CD4-positive, alpha-beta T cell treated with Interleukin-21 for 1 hour (primary cell): ENCODE measurements at places on chromosomes 3 and 15.

DNA sequence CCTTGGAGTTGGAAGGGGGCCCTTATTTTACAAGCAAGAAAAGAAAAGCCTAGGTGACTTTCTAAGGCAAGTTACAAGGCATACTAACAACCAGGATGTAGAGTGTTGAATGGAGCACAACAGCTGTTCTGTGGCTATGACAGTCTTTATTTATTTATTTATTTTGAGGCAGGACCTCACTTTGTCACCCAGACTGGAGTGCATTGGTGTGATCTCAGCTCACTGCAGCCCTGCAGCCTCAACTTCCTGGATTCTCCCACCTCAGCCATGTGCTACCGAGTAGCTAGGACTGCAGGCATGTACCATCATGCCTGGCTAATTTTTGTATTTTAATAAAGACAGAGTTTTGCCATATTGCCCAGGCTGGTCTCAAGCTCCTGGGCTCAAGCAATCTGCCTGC, 973.4 kb downstream of the ROBO1 start:
- DNase-seq, result no peak

GRCh38 chr15:71542836-71543235, 267.5 kb upstream of the NR2E3 start:
- no peak for DNase-seq

DNA sequence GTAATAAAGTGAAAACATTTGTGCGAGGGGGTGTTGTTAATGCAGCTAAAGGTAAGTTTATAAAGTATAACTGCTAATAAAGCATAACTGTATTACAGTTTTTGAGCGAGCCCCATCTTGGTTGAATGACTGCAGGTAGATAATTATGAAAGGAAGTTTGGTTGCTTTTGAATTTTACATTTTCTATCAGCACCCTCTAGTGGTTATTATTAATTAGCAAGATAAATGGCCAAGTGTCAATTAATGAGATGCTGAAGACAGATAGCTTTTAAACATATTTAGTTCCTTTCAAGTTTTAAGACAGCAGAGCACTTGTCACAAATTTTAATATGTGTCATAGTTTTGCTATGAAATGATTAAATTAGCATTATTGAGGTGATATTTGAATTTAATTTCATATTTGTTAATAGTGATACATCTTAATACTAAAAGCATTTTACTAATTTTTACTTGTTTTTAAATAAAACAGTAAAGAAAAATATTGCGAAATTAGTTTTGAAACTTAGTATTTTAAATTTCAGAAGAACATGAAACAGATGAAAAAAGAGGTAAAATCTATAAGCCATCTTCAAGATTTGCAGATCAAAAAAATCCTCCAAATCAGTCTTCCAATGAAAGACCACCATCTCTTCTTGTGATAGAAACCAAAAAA, 15.1 kb downstream of the U2SURP start:
- DNase-seq, result peak; percentile 50

GRCh38 chr15:72591361-72591760, 63.1 kb upstream of the GOLGA6B start:
- no peak for DNase-seq

DNA sequence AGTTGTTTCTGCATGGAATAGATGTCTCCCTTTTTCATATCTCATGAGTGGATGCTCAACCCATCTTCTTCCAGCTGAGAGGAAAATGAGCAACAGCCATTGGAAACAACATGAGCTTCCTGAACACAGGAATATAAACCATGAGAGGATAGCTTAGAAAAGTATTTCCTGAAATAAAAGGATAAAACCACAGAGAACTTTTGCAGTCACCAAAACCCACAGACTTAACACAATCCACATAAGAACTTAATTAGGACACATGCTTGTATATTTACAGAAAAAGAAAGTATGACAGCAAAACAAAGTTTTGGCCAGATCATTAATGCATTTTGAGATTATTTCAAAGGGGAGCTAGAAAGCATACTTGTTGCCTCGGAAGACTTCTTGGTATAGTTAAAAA, 180.5 kb upstream of the RASGRP1 start:
- DNase-seq, result no peak

- peak; percentile 77 for DNase-seq
Observed at GRCh38 chr3:192892981-192893700, 24.5 kb downstream of the MB21D2 start.

- DNase-seq, result peak; percentile 68
Observed at GRCh38 chr3:51389423-51390183, 1.5 kb upstream of the RBM15B start.

- DNase-seq, result no peak
Observed at GRCh38 chr3:169822540-169822939, 9.8 kb upstream of the LRRC34 start.

DNA sequence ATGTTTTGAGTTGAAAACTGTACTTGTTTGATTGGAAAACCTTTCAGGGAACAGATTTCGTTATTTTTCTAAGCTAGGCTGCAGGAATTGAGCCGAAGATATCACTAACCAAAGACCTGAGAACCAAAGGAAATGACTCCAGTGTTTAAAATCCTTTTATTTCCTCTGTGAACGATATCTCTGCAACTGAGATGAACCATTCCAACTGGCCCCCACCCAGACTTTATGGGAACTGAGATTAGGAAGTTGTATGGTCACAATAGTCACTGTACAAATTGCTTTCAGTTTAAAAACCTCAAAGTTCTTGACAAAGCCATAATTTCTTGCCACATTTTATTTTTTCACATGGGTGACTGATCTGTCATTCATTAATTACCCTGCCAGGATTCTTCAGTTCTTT, 232.4 kb downstream of the RBMS3 start:
- DNase-seq, result no peak

GRCh38 chr3:112654979-112655378, 14.0 kb upstream of the CCDC80 start:
- no peak for DNase-seq

GRCh38 chr3:178505832-178506231, 30.4 kb upstream of the KCNMB2 start:
- DNase-seq, result no peak

DNA sequence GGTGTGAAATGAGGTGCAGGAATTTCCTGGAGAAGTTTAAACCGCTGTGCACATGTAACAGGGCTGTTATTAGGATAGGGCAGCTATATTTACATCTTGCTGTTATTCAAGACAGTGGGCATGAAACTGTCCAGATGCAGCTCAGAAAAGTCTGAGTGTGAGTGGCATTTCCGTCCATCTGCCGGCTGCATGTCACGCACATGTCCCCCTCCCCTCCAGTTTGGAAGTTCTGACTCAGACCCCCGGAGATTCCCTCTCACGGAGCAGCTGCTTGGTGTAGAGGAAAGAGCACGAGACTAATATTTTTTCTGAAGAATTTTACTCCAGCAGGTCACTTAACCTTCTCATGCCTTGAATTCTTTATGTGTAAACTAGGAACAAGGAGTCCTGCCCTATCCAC, 69.8 kb downstream of the FEM1B start:
- no peak for DNase-seq
